ENCODE measurements at places on chromosomes 3 and 15.

DNA sequence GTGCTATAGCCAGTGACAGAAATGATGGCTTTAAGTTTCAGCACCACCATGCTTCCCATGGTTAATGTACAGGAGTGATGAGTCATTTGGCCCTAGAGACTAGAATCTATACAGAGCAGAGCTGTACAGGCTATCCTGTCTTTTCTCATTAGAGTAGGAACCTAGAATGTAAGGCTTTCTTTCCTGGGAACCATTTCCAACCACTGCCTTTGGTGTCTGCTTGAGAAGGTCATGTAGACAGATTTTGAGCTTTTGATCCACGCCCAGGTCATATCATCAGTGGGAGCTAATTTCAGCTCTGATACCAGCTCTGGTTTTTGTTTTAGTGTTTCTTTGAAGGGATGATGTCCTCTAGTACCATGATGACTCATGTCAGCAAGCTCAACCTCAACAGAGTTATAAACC, 543.1 kb downstream of the NTRK3 start:
- no peak for DNase-seq

DNA sequence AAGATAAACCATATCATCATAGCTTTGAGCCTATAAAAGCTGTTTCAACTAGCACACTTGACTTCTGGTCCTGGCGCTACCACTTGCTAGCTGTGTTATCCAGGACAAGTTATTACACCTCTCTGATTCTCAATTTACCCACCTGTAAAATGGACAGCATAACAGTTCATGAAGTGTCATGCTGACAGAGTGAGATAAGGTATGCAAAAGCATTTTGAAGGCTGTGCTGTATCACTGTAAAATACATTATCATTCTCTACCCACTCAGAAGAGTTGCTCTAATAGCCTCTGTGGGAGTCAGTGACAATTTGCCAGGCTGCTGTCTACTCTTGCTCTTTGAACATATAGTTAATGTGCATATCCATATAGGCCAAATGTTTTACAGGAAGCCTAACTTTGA, 93.0 kb downstream of the SSR3 start:
- no peak for DNase-seq

DNA sequence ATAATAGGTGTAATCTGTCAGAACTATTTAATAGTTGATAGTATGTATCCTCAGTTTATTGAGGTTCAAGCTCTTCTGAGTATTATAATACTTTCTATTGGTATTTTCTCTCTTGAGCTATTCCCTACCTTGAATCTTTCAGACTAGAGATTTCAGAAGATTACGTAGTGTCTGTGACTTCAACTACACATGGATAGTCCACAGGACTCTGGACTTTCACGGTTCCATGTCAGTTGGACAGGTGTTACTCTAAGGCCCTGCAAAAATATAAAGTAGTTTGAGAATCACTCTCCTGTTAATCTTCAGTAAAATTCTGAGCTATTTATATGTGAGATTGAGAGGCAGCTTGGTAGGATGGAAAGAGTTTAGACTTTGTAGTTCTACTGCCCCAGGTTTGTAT, 353.5 kb upstream of the TPRG1 start:
- no peak for DNase-seq

DNA sequence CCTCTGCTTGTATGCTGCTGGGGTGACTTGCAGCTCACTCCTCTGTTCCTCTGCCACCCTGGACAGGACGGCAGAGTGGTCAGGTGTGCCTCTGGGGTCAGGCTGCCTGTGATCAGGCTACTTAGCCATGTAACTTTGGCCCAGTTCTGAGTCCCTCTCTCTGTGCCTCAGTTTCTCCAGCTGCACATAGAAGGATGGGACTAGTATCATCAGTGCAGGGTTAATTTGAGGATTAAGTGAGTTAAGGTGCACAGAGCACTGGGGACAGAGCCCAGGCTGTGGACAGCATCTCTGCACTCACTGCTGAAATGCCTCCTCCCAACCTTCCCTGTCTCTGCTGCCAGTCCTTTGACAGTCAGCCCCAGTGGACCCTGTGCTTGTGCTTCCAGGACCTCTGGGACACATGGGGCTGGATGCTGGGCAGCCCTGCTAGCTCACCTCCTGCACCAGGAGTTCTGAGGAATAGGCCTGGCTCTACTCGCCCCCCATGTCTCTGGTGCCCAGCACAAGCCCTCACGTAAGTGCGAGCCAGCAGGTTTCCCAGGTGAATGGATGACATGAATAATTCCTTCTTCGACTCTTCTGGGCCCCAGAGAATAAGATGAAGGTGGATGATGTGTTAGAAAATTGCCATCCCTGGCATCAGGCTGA, 19.3 kb upstream of the PRR23E start:
- DNase-seq: no peak
